Motor neuron (in vitro differentiated cells): ENCODE measurements at places on chromosomes 6 and 20. TPM values are rescaled to one million over a fixed set of nuclear protein-coding genes. Genes with fewer than 3 reads are reported as not detected.

HAO1 gene
- not detected in 2 replicates for total RNA-seq

PPIL6 gene
- total RNA-seq, result 1.3 and 1.8 TPM in 2 replicates

DNA sequence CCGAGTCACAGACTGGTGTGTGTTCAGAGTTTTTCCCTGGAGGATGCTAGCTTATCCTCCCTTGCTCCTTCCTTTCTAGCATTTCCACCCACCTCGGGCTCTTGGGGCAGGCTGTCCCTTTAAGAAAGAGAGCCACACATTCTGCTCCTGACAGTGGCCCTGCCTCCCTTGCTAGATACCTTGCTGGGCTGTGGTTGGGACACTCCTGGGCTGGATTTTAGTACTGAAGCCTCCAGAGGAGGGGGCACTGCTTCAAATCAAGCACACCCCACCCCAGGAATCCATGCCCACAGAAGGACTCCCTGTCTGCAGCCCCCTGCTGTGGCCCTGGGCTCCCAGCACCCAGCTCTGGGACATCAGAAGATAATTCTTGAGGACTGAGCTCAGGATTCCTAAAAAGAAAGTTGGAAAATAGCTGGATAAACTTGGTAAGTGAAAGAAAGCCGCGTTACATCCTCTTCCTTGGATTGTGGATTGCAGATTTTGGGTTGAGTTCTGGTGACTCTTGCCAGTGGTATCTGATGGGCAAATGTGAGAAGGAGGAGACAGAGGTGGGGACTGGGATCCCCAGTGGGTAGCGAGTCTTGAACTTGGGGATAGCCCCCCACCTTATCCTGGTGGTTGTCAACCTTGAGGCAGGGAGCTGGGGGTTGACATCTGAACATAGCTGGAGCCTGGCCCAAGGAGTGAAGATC, 29.0 kb downstream of the DAAM2 start:
- no peak for ATAC-seq

- ATAC-seq, result no peak
Observed at GRCh38 chr6:130970839-130971410, 92.1 kb downstream of the EPB41L2 start.

GRCh38 chr6:116118608-116119007, 7.3 kb downstream of the COL10A1 start:
- no peak for ATAC-seq

DNA sequence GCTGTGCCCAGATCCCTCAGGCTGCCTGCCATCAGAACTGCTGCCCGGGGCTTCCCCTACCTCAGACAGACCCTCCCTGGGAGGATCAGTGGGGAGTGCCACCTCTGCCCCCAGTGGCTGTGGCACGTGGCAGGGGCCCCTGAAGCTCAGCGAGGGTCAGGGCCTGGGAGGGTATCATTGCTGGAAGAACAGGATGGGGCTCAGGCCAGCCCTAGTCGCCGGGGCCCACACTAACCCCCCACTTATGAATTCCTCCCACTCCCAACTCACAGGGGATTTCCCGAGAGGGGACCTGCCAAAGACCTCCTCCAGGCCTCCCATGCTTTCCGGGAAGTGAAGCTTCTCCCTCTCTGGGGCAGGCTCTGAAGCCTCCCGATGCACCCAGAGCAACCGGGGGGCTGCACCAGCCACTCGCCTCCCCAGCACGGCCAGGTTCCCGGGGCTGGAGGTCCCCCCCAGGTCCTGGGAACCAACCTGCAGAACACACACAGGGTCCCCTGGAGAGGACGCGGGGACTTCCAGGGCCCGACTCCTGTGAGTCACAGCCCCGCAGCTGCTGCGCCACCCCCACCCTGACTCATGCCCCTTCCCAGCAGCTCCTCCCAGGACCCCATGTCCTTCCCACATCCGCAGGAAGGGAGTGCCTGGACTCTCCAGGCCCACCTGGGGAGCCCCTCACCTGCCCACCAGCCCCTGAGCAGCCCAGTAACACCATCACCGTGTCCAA, 2.5 kb downstream of the TNFRSF6B start:
- peak; percentile 61 for ATAC-seq
